ENCODE measurements at places on chromosomes 16 and 17.

- DNase-seq = no peak
Observed at GRCh38 chr17:3894911-3895343, 2.1 kb upstream of the CAMKK1 start.

DNA sequence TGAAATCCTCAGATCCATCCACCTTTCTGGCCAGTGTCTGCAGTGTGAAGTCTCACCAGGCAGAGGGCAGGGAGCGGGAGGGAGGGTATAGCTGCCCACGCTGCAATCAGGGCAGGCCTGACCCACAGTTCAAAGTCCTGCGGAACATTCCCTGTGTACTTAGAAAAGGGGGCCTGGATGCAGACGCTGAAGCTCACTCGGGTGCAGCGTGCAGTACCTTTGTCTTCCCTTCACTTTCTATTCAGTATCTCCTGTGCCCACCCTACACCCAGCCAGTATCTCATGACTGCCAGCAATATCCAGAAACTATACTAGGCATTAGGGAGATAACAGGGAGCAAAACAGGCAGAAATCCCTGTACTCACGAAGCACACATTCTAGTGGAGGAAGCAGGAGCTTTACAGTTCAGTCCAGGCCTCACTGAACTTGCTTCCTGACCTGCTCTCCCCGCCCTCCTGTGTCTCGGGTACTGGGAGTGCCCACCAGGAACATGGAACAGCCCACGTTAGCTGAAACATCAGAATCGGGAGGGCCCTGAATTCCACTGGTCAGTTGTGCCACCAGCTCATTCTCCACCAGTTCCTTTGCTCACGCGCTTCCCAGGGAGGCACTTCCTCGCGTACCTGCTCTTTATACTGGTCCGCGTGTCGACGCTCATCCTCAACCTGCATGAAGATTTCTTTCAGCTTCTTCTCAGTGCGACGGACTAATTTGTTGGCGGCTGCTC is 42.2 kb downstream of the NDEL1 start:
- DNase-seq = no peak

- DNase-seq = no peak
Observed at GRCh38 chr17:19979917-19980770, 2.5 kb upstream of the AKAP10 start.

- DNase-seq = peak; percentile 96
Observed at GRCh38 chr17:35432176-35433074, at the start of gene SLFN12. Gene SLFN12, minus strand, starts transcription at chr17:35432500. Its CDS starts 9,472 bp downstream, at chr17:35423028.

DNA sequence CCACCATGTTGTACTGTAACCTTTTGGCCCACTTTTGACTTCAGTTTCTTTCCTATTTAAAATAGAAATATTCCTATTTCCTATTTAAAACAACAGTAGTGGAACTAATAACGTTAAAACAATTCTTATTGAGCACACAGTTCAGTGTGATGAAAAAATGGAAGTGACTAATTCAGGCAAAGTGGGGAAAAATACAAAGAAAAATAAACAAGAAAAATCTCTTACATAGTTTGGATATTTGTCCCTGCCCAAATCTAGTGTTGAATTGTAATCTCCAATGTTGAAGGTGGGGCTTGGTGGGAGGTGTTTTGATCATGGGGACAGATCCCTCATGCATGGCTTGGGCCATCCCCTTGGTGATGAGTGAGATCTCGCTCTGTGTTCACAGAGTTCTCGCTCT is 198.1 kb upstream of the CPHXL start:
- DNase-seq = no peak

- DNase-seq = no peak
Observed at GRCh38 chr17:1597861-1598342, 30.7 kb downstream of the SLC43A2 start.

DNA sequence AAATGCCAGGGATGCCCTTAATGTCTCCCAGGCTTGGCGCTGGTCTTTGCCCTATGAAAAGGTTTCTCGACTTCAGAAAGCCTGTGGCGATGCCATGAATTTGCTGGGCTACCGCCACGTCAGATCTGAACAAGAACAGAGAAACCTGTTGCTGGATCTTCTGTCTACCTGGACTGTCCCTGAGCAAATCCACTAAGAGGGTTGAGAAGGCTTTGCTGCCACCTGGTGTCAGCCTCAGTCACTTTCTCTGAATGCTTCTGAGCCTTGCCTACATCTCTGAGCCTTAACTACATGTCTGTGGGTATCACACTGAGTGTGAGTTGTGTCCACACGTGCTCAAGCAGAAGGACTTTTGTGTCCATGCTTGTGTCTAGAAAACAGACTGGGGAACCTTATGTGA is 11.4 kb downstream of the CHST4 start:
- DNase-seq = peak; percentile 20

DNA sequence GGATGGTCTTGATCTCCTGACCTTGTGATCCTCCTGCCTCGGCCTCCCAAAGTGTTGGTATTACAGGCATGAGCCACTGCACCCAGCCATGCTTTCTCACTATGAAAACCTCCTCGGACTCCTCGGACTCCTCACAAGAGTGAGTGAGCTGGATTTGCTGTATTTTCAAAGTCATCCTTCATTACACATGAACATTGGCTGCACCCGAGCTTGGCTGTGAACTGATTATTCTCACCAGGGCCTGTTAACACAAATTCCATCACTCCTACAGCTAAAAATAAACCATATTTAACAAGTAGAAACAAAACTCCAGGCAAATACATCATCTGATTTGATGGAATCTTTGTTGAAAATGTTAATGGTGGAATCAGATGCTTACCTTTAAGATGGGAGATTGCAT is 50.3 kb downstream of the PITPNC1 start:
- DNase-seq = no peak

- DNase-seq = peak; percentile 39
Observed at GRCh38 chr17:58679263-58680037, 12.4 kb downstream of the TEX14 start.

DNA sequence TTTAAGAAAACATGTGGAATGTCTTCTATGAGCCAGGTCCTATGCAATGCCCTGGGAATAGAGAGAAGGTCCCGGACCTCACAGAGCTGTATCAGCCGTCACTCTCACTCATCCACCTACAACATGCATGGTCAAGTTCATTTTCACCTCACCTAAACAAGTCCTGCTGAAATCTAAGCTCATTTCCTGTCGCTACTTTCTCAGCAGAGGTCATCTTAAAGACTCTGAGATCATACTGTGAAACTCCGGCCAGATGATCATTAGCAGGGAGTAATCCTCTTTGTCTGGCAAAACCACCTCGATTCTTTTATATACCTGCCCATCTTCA is 66.2 kb upstream of the LYRM9 start:
- DNase-seq = no peak

DNA sequence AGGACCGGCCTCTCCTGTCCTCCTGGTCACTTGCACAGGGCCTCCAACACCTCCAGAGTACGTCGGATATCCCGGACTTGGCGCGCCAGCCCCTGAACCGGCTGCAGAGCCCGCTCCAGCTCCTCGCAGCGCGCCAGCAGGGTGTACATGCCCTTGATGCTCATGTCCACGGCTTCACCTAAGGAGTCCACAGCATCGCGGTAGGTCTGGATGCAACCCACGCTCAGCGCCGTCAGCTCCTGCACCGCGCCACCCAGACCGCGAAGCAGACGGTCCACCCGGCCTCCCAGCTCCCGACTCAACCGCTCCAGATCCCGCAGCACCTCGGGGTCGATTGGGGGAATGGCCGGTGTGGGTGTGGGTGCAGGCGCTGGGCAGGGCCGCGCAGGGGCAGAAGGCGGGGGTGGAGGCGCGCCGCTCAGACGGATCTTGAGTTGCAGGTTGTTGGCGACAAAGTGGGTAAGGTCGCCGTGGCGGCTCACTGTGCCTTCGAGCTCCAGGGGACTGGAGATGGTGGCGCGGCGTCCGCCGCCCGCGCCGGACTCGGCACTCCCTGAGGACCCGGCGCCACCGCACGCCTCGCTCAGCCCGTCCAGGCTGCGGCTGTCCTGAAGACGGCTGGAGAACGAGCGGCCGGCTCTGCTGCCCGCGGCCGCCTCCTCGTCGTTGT is 804 bp downstream of the BORCS6 start:
- DNase-seq = no peak

DNA sequence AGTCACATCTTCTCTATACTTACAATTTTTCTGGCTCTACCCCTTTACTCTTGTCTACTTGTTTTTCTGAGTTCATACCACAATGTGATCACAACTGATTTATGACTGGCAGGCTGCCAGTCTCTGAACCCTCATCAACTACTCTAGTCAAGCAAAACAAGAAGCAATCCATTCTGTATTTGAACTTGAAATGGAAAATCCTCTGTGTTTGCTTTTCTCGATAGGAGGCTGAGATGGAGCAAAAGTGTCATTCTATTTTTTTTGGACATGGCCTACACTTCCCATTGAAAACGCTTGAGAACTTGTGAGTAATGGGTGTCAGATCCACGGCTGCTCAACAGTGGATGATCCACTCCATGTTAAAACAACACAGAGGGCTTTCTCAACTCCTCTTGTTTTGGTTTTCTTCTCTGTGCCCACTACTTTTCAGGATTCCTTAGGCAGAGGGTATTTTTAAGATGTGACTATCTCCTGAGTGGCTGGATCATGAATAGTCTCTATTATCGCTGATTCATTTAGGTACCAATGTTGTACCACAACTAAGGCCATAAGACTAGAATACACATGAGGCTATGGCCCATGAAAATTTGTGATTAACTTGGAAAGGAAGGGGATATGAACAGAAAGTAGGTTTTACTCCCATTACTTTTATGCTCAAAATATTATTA is 11.7 kb downstream of the TMEM100 start:
- no peak for DNase-seq

DNA sequence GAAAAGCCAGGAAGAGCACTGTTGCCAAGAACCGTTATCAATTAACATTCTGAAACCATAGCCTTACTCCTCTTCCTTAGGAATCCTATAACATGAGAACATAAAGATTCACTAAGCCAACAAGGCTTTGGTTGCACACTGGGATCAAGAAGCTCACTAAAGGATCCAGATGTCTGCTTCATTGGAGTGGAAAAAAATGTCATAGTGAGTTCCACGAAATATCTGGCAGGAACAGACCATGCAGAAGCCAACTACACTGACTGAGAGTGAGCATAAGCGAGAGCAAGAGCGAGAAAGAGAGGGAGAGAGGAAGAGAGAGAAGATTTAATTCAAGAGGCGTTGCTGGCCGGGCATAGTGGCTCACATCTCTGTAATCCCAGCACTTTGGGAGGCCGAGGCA is 13.4 kb upstream of the MEIOC start:
- DNase-seq = peak; percentile 61

DNA sequence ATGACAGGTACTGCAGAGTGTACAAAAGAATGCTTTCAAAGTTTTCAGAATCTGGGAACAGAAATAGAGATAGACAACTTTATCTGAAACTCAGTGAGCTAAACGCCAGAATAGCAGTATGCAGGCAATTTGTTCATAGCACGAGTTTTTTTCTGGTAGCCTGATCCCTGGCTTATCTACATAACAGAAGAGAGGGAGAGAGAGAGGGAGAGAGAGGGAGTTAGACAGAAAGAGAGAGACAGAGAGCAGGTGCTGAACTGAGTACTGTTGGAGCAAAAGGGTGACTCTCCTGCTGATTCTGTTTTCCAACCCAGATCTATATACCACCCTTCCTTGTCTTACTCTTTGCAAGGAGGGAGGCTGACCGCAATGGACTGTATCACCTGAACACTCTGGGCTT is 388.0 kb upstream of the CA10 start:
- DNase-seq = no peak

DNA sequence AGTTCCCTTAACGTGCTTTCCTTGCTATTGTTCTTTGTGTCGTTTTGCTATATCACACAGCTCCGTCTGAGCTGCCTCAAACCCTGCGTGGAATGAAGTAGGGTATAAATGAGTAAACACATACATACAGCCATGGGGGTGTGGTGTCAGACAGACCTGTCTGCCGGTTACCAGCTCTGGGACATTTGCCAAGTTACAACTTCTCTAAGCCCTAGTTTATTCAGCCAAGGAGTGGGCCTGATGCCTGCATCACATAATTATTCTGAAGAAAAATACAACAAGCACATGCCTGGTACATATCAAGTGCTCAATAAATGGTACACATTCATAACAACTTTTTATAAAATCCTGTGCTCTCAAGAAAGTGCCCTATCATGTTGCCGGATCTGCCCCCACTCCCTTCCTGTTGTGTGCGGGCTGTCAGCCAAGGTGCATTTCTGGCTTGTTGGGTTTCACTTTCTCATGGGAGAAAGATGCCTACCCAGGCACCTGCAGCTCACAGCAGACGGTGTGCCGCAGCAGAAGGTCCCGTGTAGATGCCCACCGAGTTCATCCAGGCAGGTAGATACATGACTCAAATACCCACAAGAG is 30.5 kb downstream of the SMPD3 start:
- DNase-seq = no peak

GRCh38 chr17:79933863-79934652 is 94.8 kb upstream of the CBX4 start:
- no peak for DNase-seq

DNA sequence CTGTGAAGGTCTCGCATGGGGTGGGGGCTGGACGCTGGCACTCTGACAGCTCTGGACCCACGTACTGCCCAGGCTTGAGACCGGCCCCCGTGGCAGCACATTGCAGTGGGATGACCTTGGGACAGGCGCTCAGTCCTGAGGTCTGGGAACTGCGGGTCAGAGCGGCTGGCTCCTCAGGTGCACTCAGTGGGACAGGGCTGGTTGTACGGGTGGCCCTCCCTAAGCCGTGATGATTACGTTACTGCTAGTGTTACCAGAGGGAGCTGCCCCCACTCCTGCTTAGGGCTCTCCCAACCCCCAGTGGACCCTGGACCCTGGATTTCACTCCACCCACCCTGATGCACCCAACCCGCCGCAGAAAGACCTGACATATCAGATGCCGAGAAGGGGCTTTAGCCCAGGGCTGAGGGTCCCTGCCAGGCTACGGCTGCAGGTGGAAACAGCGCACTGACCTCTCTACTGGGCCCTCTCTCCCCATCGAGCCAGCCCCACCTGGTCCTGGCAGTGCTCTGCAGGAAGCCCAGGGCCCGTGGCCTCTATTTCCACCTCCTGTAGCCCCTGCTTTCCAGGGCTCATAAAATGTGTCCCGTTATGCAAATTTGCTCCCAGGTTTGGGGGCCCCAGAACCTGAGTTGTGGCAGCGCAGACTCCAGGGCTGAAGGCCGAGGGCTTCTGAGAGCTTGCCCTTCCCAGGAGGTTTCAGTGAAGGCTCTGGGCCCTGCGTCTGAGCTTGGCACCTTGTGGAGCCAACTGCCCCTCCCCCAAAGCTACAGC is 77.2 kb downstream of the RTN4RL1 start:
- DNase-seq = no peak

DNA sequence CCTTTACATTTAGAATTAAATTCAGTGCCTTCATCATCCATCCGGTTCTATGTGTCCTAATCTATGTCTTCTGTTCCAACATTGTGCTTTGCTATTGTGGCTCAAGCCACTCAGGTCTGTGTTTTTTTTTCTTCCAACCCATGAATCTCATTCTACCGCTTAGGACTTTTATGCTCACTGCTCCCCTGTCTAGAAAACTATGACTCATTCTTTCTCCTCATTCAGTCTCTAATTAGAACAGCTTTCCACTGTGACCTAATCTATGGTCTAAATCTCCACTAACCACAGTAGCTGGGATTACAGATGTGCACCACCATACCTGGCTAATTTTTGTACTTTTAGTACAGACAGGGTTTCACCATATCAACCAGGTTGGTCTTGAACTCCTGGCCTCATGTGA is 418.7 kb downstream of the KCNJ2 start:
- DNase-seq = no peak
